ENCODE measurements at places on chromosomes 5 and 9. TPM values are rescaled to one million over a fixed set of nuclear protein-coding genes. Genes with fewer than 3 reads are reported as not detected.

The B4GALT1 gene
- total RNA-seq: 53.8 TPM

The TTLL11 gene
- 2.8 TPM for total RNA-seq

The MACIR gene
- 13.3 TPM for total RNA-seq

The ROPN1L gene
- total RNA-seq: not detected

The PHPT1 gene
- total RNA-seq: 134 TPM

The PRSS3 gene
- not detected for total RNA-seq

The TMEM174 gene
- total RNA-seq: not detected

The MPDZ gene
- total RNA-seq: not detected

The PLPP7 gene
- not detected for total RNA-seq

The SERINC5 gene
- total RNA-seq: 21.3 TPM

The TAF11L10 gene
- total RNA-seq: not detected

The INSL4 gene
- total RNA-seq: not detected

The CARD6 gene
- 1.7 TPM for total RNA-seq

The SYK gene
- total RNA-seq: 0.05 TPM

- peak; percentile 75 for DNase-seq
These were observed 49.4 kb downstream of the FNIP1 start for GRCh38 chr5:131747180-131748105.

GRCh38 chr5:9354336-9355081 is 191.4 kb downstream of the SEMA5A start:
- DNase-seq: no peak

DNA sequence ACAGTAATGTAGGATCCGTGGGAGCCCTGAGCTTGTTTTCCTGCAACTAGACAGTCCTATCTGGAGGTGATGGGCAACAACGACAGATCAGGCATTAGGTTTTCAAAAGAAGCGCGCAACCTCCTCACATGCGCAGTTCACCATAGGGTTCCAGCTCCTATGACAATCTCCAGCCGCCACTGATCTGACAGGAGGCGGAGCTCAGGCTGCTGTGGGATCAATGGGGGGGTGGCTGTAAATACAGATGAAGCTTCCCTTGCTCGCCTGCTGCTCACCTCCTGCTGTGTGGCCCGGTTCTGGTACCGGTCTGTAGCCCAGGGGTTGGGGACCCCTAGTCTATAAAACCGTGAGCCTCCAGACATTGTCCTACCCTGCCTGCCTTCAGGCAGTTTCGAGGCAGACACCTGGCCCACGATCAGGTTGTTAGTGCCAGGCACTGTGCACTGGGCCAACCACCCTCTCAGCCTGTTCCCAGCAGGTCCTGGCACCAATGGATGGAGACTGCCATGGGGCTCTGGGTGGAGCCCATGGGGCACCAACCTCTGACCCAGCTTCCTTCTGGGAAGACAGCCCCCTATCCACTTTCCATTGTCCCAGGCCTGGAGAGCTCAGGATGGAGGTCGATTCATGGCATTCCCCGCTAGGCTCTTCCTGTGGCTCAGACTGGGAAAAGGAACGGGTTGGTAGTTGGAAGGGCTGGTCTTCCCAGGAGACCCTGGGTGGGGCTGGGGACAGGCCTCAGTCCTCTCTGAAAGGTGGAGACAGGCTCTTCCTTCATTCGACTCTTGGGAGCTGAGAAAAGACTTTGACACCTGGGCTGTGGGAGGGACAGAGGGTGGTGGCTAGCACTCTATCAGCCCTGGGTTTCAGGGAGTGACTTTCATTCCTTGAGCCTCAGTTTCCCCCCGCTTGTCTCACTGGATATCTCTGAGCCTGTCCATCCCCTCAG is 1.7 kb downstream of the ENDOG start:
- no peak for DNase-seq

DNA sequence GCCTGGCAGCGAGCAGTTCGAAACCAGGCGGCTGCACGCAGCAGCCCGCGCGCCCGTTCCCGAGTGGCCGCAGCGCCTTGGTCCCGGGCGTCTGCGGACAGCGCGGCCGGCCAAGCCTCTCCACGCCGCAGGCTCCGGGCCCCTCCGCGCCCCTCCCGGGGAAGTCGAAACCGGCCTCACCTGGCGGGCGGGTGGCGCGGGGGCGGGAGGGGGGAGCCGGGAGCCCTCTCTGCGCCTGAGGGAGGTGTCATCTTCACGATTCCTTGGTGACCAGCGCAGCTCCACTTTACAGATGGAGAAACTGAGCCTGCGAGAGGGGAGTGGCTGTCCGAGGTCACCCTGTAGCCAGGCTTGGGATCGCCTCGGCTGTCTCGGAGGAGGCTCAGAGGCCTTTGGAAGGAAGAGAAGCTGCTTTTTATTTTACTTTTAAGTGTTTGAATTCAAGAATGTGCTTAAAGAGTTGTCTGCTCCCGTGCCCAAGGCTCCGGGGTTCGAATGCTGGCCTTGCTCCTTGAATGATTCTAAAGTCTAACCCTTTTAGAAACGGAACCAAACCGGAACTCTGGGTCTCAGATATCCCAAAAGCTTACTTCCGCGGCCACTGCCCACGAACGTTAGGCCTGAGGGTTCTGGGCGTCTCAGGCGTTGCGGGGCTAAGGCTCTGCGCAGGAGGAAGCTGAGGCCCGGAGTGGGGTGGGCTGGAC is 662 bp downstream of the SUSD3 start:
- peak; percentile 81 for DNase-seq

- no peak for DNase-seq
These were observed 45.1 kb downstream of the MYO10 start for GRCh38 chr5:16891033-16891432.

- DNase-seq: peak; percentile 96
These were observed 4.2 kb upstream of the ENTPD8 start for GRCh38 chr9:137445275-137445807.

GRCh38 chr5:139394123-139394653 is 716 bp downstream of the PROB1 start:
- peak; percentile 90 for DNase-seq

GRCh38 chr9:134884492-134884891 is 3.9 kb downstream of the FCN2 start:
- DNase-seq: no peak

- no peak for DNase-seq
These were observed 735 bp downstream of the IDNK start for GRCh38 chr9:83623679-83624076.

GRCh38 chr5:156670615-156671014 is 179.5 kb upstream of the PPP1R2B start:
- DNase-seq: no peak

GRCh38 chr5:10218658-10219057 is 31.0 kb downstream of the ATPSCKMT start:
- peak; percentile 22 for DNase-seq

DNA sequence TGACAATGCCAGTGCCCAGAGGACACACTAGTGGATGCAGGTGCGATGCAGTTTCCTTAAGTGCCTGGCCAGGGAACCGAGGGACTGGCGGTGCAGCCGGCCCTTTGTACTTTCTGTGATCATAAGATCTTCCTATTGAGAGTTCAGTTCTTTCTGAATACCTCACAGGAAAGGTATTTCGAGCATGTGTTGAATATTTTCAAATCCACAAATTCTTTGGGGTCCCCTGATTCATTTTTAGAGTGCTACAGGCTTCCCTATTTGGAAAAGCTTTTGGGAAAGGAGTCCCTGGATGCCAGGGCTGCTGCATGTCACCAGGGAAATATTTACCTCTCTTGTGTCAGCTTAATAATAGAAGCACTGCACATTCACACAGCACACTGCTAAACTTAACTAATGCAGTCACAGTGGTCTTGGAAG is 281.5 kb downstream of the GADD45G start:
- no peak for DNase-seq

DNA sequence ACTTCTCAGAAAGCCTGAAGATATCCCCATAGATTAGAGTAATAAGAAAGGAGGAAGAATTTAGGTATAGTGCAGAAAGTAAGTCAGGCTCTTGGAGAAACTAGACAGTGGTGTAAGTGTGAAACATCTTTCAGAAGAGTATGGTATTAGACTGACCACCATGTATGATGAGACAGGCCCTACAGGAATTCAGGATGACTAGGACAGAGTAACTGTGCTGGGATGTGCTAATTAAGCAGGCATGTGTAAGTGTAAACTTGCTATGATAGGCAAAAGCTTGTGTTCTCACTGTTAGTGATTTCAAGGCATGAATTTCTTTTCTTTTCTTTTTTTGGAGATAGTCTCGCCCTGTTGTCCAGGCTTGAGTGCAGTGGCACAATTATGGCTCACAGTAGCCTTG is 70.8 kb downstream of the RAB24 start:
- no peak for DNase-seq

GRCh38 chr9:68727636-68728035 is 22.6 kb downstream of the PIP5K1B start:
- no peak for DNase-seq

- DNase-seq: peak; percentile 71
These were observed 14.3 kb upstream of the RNF130 start for GRCh38 chr5:180085837-180086236.

- no peak for DNase-seq
These were observed 120.4 kb upstream of the FST start for GRCh38 chr5:53359916-53360517.

DNA sequence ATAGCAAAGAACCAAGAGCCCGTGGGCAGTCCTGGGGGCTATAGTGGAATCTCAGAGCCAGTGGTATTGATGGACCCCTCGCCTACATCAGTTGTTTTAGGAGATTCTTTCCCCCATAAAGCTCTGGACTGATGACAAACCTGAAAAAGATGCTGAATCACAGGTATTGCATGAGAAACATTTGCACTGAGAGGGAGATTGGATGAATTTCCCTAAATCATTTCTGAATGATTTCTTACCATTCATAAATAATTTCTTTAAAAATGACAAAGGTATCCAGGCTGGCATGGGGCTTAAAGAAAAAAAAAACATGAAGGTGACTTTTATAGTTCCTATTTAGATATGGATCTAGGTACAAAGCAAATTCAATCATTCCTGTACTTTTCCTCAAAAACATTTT is 54.0 kb upstream of the SLIT3 start:
- no peak for DNase-seq

- no peak for DNase-seq
These were observed 418.5 kb upstream of the MEF2C start for GRCh38 chr5:89301321-89302025.

GRCh38 chr5:133635051-133635450 is 22.7 kb upstream of the FSTL4 start:
- no peak for DNase-seq

GRCh38 chr5:159208514-159209437 is 577 bp downstream of the RNF145 start:
- no peak for DNase-seq

DNA sequence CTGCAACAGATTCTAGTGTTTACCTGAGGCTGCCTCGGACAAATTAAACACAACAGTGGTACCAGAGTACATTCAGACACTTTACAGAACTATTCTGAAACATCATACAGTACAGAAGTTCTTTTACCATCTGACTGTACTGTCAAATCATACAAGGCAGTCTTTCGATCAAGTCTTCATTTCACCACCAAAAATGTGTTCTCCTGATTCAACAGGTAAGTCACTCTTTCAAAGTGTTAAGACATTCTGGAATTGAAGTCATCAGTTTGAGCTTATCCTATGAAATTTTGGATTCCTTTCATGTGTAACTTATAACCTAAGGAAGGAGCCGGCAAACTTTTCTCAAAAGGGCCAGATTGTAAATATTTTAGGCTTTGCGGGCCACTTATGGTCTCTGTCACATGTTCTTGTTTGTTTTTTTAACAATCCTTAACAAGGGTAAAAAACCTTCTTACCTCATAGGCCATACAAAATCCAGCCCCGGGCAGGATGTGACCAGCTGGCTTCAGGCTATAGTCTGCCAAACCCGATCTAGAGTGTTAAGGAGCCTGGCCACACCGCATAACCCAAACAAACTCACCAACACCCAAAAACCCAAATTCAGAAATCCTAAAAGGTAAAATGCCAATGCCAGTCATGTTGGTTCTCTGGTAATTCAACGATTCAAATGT is 151.6 kb downstream of the DENND1A start:
- DNase-seq: no peak

- DNase-seq: no peak
These were observed 15.6 kb downstream of the RIOK2 start for GRCh38 chr5:97167435-97167834.

DNA sequence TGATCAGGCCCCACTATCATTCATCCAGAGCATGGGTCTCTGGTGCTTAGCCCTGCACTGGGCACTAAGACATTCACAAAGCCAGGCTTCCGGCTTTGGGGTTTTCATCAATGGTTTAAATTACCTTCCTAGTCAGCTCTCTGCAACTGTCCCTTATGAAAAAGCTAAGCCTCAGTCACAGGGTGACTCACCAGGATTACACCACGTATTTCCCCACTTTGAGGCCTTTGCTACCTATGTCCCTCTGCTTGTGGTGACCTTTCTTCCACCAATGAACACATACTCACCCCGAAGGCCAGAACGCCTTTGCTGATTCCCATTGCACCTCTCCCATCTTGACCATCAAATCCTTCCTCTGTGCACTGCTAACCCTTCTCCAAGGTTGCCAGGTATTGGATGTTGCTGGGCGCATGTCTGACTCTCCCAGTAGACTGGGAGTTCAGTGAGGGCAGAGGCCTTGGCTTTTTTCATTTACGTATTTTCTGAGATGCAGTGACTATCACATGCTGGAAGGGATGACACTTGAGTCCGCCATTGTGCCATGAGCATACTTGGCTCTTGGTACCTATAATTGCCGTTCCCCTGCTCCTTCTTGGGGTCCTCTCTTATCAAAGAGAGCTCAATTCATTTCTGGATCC is 58.7 kb upstream of the TNFSF8 start:
- peak; percentile 79 for DNase-seq

DNA sequence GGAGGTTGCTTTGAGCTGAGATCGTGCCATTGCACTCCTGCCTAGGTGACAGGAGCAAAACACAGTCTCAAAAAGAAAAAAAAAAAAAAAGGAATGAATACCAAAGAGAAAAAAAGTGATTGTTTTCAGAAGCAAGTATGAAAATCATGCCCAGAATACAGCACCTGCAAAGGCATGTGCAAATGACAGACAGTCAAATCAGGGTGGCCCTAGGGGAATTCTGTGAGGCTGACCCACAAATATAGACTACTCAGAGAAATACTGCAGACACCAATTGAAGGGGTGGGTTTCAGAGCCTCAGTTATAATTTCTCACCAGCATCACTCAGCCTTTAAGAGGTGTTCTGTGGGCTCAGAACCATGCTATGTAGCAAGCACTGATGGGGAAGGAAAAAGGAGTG is 28.6 kb downstream of the DCAF12 start:
- DNase-seq: no peak

- no peak for DNase-seq
These were observed 131.5 kb upstream of the SV2C start for GRCh38 chr5:75951716-75952115.

- DNase-seq: no peak
These were observed 137.9 kb upstream of the TRIM32 start for GRCh38 chr9:116549061-116549664.

GRCh38 chr5:53436480-53437191 is 43.8 kb upstream of the FST start:
- DNase-seq: no peak
